HT-29 (cell line): ENCODE measurements at places on chromosomes 16 and 17.

- DNase-seq: peak; percentile 1
These were observed 18.4 kb downstream of the STX8 start for GRCh38 chr17:9557161-9557755.

DNA sequence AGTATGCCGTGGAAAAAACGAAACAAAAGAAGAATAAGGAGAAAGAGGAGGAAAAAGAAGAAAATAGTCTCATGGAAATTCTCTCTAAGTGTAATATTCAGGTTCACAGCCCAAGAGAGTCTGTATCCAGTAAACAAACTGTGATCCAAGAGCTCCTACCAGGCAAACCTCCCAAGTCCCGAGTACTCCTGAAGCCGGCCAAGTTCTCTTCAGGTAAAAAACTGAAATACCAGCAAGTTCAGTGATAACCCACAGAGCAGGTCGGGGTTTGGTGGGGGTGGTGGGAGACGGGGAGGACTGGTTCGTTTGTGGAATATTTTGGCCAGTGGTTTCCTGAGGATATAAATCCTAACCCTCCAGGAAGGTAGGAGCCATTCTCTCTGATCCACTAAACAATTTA, 8.5 kb upstream of the TVP23B start:
- DNase-seq: no peak

DNA sequence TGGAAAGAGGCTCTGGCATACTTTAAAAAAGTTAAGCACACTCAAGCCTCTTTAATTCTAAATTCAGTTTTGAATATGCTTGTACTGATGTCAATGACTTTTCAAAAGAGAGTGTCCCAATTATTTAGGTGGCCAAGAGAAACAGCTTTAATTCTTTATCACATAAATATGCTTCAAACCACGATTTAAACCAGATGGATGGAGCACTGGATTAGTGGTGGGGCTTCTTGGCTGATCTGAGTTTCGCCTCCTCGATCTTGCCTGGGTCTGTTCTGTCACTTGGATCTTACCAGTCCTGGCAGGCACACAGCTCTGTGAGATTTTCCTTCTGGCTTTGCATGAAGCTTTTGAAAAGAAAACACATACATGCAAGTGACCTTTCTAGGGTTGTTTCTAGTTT, 467.8 kb downstream of the MAF start:
- no peak for DNase-seq

- no peak for DNase-seq
These were observed 4.4 kb downstream of the NSMCE1 start for GRCh38 chr16:27264151-27264550.

DNA sequence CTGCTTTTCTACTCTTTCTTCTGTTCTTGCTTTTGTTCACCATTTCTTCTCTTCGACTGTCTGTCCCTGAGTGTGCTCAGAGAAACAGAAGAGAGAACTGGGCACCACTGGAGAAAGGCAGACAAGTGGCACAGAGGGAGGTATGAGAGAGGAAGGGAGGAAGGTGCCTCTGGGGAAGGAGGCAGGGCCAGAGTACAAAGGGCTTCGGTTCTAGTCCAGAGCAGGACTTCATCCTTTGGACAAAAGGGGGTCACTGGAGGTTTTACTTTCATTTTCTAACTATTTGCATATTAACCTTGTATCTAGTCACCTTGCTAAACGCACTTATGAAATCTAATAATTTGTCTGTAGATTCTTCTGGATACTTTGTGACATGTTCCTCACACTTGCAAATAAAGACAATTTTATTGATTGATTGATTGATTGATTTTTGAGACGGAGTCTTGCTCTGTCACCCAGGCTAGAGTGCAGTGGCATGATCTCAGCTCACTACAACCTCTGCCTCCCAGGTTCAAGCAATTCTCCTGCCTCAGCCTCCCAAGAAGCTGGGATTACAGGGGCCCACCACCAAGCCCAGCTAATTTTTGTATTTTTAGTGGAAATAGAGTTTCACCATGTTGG, 13.5 kb downstream of the ITGB4 start:
- no peak for DNase-seq

- DNase-seq: no peak
These were observed 15.2 kb downstream of the ARHGAP17 start for GRCh38 chr16:24999856-25000461.
